Stimulated activated effector memory CD8-positive, alpha-beta T cell treated with anti-CD3 and anti-CD28 coated beads, Interleukin-12 subunit alpha, Interleukin-12 subunit beta, amount 100 ng/mL, for 72 hours (primary cell): ENCODE measurements at places on chromosomes 2 and 18.

GRCh38 chr2:154875999-154876398 lies 177.5 kb downstream of the KCNJ3 start:
- no peak for DNase-seq

DNA sequence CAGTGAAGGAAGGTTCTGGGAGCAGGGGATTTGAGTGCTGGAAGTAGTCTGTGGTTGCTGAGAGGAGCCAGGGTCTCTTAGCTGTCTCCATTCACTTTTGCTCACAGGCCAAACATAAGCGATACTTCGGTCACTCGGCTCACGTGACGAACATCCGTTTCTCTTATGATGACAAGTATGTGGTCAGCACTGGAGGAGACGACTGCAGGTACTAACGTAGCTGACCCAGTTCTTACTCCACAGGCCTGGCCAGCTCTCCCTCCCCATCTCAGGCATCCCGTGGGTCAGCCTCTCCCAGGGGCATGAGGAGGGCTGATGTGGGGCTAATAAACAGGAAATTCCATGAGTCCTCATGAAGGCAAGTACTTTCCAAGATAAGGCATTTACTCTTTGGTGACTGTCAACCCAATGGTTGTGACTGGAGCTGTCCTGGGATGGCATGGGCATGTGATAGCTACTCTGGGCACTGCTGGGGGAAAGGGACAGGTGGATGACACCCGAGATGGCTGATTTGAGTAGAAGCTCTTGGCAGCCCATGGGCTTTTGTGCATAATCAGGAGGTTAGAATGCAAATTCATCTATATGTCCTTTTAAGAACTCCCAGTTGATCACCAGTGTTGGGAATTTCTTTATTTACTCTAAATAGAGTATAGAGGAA lies 81.6 kb downstream of the RTN4 start:
- DNase-seq, result no peak

GRCh38 chr18:32213693-32214092 lies 23.9 kb downstream of the MEP1B start:
- no peak for DNase-seq

DNA sequence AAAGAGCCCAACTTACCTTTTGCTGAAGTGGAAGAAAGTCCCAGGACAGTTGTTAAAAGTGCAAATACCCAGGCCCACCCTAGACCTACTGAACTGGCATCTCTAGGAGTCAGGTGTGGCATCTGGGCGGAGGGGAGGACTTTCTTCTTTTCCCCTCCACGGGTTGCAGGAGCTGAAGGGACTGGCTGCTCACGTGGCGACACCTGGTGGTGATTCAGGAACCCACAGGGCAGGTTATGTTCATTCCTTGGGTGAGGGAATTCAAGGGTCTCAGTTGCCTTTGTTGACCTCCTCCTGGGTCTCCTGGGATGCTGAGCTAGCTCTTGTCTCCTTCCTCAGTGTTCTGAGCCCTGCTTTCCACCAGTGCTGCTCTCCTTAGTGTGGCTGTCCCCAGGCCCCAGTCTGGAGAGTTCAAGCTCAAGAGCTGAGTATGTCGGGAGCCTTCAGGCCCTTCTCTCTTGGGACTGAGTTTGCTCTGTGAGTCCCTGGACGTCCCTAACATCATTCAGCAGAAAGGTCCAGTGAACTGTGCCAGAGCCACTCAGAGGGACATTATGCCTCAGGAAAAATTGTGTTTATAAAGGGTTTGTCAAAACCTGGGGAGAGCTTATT lies 56.9 kb downstream of the DYSF start:
- DNase-seq, result peak; percentile 85

GRCh38 chr18:23805898-23806297 lies 116.6 kb downstream of the LAMA3 start:
- no peak for DNase-seq

DNA sequence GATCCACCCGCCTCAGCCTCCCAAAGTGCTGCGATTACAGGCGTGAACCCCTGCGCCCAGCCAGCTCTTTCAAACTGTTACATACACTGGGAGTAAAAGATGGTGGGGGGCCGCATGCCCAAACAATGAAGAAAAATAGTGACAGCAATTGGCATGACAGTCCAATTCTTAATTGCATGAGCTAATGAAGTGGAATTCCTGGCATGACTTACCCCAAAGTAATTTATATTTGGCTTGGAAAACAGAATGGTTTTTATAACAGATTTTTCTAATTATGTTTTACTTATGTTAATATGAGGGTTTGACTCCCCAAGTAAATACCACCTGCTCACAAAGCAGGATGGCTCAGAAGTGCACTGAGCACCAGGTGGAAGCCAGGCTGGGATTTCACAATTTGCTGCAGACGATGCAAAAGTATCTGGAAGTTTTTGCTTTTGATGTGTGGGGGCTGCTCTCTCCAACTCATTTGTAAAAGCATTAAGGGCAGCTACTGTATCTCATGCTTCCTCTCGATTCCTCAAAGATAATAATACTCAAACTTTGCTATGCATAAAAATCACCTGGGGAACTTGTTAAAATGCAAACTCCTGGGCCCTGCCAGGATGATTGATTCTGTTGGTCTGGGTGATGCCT lies 24.0 kb upstream of the ATG16L1 start:
- no peak for DNase-seq

DNA sequence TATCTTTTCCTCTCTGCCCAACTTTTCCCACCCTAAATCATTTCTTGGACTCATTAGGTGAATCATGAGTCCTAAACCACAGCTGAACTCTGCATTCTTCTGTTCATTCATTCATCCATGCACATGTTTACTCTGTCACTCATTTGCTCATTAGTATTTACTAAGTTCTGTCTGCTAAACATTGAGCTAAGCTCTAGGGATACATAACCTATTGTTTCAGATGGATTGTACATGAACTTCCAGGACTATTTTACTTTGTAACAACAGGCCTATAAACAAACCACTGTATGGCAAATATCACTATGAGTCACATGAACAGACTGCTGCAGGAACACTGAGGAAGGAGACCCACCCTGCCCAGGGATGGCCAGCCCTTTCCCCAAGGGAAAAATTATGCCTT lies 14.6 kb upstream of the DYNC2LI1 start:
- DNase-seq, result no peak

GRCh38 chr2:195092341-195092740 lies 564.7 kb upstream of the SLC39A10 start:
- no peak for DNase-seq

DNA sequence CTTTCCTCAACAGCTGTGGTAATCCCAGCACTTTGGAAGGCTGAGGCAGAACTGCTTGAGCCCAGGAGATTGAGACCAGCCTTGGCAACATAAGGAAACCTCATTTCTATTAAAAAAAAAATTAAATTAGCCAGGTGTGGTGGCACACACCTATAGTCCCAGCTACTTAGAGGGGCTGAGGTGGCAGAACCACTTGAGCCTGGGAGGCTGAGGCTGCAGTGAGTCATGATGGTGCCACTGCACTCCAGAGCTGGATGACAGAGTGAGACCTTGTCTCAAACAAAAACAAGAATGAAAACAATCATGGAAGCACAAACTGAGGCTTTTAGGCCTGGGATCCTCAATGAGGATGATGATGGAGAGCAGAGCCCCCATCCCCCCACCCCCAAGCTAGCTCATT lies 19.8 kb downstream of the GAREM1 start:
- DNase-seq, result no peak

DNA sequence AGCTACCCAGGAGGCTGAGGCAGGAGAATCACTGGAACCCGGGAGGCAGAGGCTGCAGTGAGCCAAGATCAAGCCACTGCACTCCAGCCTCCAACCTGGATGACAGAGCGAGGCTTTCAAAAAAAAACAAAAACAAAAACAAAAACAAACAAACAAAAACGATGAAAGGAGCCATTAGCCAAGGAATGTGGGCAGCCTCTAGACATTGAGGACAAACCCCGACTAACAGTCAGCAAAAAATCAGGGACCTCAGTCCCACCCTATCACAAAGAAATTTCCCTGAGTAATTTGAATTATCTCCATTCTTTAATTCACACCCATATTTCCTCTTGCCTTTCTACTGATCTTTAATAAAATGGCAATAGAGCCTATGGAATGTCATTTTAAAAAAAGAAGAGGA lies 75.8 kb downstream of the MBD2 start:
- DNase-seq, result no peak

GRCh38 chr2:222336442-222336841 lies 37.6 kb upstream of the PAX3 start:
- DNase-seq, result no peak

DNA sequence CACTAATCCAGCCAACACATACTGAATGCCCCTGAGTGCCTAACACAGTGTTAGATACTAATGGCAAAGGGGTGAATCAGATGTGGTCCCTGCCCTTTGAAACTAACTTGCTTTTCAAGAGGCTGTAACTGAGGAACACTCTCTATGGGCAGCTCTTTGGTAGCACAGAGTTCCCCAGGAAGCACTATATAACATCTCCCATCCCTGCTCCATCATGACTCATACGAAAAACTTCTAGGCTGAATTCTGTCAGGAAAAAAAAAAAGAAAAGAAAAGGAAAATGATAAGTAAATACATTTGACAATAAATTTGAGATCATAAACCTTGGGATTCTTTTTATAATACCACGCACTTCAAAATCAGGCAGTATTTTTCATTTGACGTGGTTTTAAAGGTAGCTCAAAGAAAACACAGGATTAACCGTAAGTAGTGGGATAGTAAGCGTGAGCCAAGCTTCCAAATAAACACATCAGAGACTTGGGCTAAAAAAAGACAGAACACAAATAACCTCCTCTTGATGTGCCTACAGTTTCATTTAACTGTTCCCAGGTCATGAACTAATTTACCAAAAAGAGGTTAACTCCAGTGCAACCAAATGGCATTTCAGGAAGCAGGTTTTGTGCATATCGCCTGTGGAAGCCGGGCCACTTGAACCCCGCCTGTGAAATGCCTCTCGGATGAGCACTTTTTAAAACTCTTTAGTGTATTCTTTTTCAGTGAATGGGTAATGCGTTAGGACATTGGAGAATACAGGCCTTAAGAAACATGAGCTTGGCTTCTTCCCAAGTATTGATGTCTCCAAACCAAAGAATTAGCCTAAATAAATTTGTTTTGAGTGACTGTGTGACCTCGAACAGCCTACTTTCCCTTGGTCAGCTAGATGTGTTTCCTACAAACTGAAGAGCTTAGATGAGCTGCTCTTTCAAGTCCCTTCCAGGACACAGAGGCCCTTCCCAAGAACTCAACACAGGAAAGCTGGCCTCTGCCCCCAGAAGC lies 42.0 kb downstream of the RDH14 start:
- no peak for DNase-seq

DNA sequence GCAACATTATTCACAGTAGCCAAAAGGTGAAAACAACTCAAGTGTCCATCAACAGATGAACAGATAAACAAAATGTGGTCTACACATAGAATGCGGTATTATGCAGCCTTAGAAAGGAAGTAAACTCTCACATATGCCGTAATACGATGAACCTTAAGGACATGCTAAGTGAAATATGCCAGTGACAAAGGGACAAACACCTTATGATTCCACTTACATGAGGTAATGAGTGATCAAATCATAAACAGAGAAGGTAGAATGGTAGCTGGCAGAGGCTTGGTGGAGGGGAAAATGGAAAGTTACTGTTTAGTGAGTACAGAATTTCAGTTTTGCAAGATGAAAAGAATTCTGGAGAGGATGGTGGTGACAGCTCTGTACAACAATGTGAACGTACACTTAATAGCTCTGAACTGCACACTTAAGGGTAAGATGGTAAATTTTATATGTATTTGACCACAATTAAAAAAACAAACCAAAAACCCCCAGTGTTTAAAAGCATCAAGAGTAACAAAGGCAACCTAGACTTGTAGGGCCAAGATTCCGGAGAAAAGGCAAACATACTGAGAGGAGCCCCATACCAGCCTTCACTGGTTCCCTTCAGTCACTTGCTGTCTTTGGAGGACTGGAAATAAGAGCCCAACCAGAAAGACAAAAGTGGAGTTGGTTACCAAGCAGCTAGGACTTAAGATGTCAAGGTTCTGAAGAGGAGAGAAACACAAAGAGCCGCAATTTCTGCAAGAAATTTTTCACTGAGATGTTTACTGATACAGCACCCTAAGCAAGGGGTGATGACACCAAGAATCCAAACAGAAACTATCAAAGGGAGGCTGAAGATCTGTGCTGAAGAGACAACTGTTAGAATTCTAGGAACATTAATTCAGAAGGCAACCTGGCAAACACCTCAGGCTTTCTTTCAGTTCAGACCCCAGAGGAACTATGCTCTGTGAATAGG lies 61.3 kb downstream of the CUL3 start:
- DNase-seq, result no peak

DNA sequence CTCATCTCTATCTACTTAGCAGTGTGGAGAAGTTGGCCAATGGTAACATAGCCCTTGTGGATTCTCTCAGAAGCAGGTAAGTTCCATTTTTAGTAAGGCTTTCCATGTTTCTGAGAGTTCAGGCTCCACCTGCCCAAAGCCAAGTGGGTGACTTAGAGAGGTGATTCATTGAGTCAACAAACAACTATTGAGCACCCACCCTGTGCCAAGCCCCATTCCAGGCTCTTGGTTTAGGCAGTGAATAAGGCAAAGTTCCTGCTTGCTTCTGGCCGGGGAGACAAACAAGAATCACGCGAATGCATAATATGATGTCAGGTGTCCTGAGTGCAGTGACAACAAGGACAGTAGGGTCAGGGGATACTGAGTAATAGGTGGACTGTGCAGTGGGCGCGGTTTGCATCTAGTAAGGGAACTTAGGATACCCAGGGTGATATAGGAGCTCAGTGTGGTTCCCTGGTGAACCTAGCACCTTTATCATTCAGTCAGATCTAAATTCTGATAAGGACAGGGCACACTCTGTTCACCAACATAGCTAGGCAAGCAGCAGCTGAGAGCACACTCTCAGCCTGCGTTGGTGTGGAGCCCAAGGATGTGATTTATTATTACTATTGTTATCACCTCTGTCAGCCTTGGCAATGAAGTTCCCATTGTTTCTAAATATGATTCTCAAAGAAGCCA lies 31.7 kb upstream of the KCTD1 start:
- no peak for DNase-seq

DNA sequence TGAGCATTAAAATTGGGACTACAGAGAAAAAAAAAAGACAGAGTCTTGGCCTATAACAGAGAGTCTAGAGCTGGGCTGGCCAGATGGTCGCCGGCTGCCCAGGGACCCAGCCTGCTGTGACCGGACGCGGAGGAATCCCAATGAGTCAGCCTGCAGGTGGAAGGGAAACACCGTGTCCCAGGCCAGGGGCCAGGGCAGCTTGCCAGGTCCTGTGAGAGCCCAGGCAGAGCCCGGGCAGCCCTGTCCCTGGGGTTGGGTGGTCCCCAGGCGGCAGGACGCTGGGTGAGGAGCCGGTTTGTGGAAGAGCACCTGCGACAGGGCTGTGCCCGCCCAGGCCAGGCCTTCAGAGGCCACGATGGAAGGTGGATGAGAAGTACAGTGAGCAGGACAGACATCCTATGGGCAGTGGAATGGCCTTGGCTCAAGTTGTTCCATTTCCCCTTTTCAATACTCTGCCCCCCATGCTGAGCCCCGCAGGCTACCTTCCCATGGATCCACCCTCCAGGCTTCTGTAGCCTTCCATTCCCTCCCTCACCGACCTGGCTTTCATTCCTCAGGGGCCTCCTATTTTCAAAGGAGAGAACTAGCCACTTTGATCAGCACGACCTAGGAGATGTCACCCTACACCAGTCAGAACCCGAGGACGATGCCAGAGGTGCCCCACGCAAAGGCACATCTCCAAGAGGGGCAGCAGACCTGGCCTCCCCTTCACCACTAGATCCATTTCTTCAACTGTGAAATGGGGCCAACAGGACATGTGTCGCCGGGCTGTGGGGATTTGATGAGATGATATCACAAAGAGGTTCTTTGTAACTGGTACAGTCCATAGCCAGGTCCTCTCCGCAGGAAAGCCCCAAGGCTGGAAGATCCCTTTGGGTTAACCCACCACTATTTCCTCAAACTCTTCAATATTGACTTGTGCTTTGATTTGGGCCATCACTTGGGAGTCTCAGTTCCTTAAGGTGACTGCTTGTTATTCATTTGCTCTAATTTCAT lies 87.5 kb downstream of the POLR1A start:
- no peak for DNase-seq
